ENCODE measurements at places on chromosomes 16 and 17. TPM values are rescaled to one million over a fixed set of nuclear protein-coding genes. Genes with fewer than 3 reads are reported as not detected.

Gene PNPO
- 29.4 TPM for total RNA-seq

Gene CCL2
- total RNA-seq, result 53.3 TPM

Gene HS3ST3A1
- 0.93 TPM for total RNA-seq

DNA sequence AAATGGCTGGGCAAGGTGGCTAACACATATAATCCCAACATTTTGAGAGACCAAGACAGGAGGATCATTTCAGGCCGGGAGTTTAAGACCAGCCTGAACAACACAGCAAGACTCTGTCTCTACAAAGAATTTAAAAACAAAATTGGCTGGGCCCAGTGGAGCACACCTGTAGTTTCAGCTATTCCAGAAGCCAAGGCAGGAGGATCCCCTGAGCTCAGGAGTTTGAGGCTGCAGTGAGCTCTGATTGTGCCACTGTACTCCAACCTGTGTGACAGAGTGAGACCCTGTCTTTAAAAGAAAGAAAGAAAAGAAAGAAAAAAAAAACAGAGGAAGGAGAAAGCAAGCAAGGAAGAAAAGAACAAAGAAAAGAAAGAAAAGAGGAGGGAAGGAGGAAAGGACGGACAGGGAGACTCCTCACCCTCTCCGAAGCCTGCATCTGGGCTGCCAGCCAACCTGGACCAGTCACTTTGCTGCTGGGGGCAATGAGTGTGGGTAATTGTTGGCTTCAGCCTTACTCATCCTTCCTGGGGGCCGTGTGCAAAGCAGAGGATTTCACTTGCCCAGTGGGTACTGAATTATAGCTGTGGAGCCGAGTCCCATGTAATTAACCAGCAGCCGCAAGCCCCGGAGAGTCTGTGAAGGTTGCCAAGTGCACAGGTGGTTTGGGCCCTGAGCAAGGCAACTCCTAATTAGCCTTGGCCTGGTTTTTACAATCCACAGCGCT lies 6.7 kb upstream of the MT4 start:
- H3K27ac ChIP-seq, result no peak overlapping the region
- H3K27me3 ChIP-seq, result peaks cover 5% of the 10 kb centered on the region
- no peaks in the 10 kb centered on the region for H3K36me3 ChIP-seq
- H3K4me3 ChIP-seq, result no peak overlapping the region
- DNase-seq, result peak; percentile 23
- no peaks in the 10 kb centered on the region for H3K4me1 ChIP-seq

DNA sequence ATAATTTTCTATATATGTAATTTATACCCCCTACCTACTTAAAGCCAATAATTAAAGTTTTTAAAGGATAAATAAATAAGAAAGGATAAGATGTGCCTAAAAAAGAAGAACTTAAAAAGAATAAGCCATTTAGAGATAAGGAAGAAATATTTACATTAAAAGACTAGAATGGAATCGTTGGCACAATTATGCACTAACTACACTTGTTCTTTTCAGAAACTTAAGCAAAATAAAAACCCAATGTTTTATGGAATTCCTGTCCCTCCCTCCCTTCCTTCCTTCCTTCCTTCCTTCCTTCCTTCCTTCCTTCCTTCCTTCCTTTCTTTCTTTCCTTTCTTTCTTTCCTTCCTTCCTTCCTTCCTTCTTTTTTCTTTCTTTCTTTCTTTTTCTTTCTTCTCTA lies 4.5 kb upstream of the KRTAP4-6 start:
- no peaks in the 10 kb centered on the region for H3K36me3 ChIP-seq
- no peaks in the 10 kb centered on the region for H3K27me3 ChIP-seq
- H3K4me1 ChIP-seq, result no peaks in the 10 kb centered on the region
- DNase-seq, result no peak
- no peak overlapping the region for H3K4me3 ChIP-seq

- H3K4me1 ChIP-seq, result peaks cover 26% of the 10 kb centered on the region
- no peak for DNase-seq
- no peak overlapping the region for H3K4me3 ChIP-seq
- peaks cover 73% of the 10 kb centered on the region for H3K36me3 ChIP-seq
Observed at GRCh38 chr17:21025451-21025850, 17.4 kb downstream of the USP22 start.

Data from upper lobe of right lung (tissue), 1 donor.